ENCODE measurements at places on chromosomes 11 and 22.

- peak; percentile 13 for DNase-seq
These were observed at the start of gene DKK3 for GRCh38 chr11:12007769-12008737. TSS of gene DKK3 (minus strand) at chr11:12008626. CDS start at chr11:12008582, 44 bp downstream.

DNA sequence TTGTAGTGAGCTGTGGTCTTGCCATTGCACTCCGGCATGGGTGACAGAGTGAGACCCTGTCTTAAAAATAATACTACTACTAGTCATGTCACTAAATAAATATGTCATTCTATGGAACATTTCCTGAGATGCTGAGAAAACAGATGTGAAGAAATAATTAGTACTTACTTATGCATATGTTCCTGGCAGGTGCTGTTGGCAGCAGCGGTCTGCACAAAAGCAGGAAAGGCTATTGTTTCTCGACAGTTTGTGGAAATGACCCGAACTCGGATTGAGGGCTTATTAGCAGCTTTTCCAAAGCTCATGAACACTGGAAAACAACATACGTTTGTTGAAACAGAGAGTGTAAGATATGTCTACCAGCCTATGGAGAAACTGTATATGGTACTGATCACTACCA is 8.8 kb downstream of the ARCN1 start:
- no peak for DNase-seq

DNA sequence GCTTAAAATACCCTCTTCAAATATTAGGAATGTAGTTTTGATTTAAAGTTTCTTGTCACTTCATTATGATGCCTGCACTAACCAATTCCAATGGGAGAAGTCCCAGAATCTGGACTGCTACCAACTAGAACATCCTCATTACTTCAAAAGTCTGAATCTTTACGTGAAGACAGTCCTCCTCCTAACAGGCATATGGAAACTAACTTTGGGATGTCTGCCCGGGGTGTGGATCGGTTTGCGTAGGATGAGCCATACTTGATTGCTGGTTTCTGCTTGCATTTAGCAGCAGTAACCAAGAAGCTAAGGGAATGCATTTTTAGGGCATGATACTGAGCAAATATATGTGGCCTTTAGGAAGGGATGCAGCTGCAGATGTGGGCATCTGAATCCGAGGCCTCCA is 177.1 kb downstream of the LRRC4C start:
- no peak for DNase-seq

- DNase-seq, result no peak
These were observed 12.0 kb downstream of the IFITM10 start for GRCh38 chr11:1738380-1738779.

DNA sequence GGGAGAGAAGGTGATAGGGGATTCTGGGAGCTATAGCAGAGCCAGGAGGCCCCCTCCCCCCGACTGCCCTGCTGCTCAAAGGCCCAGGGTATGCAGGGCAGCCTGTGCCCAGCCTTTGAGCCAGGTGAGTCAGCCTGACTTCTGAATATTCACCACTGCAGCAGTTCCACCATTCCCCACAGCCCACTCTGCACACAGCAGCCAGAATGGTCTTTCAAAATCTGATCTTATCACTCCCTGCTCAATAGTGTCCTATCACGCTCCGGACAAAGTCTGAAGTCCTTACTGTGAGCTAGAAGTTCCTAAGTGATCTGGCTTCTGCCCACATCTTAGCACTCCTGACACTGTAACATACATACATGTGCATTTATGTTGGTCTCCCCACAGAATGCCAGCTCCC is 111.7 kb downstream of the BUD13 start:
- DNase-seq, result no peak

DNA sequence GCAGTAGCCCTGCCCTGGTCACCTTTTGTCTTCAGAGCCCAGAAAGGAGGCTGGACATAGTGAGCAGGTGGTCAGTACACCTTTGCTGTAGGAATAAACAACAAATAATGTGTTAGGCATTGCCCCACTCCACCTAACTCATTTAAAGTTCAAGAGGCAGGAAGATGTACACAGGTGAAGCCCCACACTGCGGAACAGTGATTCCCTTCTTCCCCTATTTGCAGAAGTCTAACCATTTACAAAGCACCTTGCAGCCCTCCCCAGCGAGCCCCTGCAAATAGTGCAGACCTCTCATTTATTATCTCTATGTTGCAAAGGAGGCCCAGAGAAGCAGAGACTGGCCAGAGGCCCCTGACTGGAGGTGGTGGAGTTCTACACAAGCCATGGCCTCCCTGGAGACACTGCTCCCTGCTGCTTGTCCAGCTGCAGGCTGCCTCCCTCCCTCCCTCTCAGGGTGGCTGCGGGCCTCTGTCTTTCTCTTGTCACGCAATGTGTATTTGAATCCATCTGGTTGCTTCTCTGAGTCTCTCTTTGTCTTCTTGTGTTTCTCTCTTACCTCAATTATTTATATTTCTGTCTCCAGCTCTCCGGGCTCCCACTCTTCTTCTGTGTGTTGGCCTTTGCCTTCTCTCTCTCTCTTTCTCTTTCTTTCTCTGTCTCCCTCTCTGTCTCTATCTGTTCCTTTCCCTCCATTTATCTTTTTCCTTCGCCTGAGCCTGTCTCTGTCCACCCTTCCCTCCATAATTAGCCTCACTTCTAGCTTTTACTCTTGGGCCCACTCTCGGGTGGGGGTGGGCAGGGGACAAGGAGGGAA is 59.1 kb upstream of the PRDM11 start:
- DNase-seq, result no peak

GRCh38 chr11:126479178-126479930 is 123.9 kb downstream of the ST3GAL4 start:
- no peak for DNase-seq

DNA sequence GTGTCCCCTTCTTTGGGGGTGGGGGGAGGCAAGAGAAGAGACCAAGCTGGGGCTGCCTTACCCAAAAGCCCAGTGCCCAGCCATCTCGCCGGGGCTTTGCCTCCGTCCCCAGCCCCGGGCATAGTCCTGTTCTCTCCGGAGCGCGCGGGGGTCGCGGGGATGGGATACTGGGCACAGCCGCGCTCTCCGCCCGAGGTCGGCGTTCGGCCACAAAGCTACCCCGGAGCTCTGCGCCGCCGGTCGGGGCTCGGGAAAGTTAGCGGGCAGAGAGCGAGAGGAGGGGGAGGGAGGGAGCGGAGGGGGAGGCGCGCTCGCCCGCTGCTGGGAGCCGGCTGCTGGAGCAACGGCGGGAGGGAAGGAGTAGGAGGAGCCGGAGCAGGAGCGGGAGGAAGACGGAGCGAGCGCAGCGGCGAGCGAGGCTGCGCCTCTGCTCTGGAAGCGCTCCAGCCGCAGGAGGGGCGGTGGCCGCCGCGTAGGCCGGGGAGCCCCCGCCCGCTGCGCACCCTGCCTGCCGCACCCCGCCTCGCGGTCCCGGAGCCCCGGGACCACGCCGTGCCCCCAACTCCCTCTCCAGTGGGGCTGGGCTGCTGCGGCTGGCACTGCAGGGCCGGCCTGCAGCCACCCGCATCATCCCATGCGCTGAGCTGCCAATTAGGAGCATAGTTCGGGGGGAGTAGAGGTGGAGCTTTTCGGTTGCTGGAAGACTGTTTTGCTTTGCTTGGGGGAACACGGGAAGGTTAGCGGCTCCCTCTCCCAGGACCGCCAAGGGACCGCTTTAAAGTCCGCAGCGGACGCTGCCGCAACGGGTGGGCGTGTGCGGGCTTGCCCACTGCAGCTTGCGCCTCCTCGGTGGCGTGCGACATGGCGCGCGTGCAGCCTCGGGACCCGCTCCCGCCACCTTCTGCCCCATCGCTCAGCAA is at the start of gene SCN4B:
Gene SCN4B (minus strand): TSS at position 272 of the 920 bp plus-strand sequence. CDS start 150 bp downstream, at position 122.
- DNase-seq, result peak; percentile 19

GRCh38 chr22:40955571-40955970 is 4.4 kb downstream of the RBX1 start:
- no peak for DNase-seq

DNA sequence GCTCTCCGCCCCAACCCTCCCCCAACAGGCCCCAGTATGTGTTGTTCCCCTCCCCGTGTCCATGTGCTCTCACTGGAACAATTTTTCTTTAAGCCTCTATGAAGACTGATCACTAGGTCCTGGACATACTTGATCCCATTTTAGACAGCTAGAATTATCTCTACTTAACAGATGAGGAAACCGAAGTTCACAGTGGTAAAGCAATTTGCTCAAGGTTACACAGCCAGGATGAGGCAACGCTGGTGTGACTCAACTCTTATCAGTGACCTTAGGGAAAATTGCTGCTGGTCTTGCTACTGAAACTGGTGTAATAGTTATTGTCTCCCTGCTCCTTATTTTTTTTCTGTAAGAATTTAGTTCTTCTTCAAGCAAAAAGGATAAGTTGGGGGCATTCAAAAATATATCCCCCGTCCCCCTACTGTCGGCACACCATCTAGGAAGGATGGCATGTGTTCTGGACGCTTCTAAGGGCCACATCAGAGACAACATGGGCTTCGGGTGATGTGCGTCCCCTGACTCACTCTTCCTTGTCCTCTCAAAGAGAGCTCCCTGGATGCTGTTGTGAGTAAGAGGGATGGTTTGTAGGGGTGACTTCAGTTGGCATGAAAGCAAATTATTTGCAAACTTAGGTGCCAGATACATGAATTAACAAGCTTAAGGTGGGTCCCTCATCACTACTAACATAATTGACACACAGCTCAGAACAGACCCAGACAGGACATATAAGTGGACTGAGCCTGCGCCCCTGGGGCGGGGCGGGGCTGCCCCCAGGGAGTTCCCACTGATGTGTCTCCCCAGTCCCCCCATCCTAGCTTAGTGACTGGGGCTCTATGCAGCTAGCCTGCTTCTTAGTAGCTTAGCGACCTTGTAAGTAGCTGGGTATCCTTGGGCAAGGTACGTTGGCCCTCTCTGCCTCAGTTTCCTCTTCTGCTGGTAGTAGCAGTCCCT is 23.6 kb upstream of the ALX4 start:
- DNase-seq, result no peak

DNA sequence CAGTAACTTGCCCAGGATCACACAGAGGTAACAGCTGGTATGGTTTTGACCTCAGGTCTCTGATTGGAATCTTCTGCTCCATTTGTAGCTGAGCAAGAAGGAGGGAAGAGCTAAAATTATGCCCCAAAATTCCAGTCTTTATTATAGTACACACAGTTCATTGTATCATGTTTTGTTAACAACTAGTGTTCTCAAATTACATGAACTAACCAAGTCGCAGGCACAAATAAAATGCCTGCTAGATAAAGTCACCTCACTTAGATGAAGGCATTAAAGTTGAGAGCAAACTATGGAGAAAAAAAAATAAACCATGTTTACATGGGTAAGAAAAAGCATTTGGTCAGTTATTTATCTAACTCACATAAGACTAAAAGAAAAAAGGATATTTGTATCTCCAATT is 58.8 kb downstream of the PDGFD start:
- no peak for DNase-seq

DNA sequence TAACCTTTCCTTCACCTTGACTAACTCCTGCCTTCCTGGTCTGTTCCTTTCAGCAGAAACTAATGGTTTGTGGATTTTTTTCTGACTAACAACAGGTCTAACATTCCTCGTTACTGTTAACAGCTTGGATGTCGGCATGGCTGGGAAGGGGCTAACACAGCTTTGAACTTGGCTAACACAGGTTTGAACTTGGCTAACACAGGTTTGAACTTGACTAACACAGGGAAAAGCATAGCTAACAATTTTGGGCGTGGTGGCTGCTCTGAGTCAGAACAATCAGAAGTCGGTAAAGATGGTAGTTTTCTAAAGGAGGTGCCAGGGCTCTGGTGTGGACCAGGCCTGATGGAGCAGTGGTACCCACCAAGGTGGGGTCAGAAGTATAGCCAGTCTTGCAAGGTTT is 16.1 kb downstream of the MIAT start:
- DNase-seq, result no peak

DNA sequence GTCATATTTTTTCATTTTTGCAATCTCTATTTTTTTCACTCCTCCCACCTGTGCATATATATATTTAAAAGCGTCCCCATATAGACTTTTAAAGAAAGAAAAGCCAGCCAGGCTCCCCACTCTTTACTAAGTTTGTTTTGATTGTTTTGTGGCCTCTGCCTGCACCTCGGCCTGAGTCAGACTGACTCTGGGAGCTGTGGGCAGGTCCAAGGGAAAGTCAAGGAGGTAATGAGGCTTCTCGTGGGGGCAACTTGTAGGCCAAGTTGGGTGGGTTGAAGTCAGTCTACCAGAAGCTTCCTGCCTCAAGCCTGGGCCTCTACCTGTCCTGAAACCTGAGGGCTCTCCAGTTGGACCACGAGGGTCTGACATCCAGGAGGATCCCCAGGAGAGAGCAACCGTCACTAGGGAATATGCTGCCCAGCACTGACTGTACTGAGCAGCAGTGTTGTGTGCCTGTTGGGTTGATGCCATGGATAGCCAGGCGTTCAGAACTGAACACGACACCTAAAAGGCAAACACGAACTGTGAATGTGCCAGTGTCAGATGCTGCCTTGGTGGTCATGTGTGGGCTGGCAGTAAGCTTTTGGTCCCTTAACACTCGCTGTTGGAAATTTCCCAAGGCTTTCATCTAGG is 58.8 kb downstream of the BMAL1 start:
- DNase-seq, result no peak

DNA sequence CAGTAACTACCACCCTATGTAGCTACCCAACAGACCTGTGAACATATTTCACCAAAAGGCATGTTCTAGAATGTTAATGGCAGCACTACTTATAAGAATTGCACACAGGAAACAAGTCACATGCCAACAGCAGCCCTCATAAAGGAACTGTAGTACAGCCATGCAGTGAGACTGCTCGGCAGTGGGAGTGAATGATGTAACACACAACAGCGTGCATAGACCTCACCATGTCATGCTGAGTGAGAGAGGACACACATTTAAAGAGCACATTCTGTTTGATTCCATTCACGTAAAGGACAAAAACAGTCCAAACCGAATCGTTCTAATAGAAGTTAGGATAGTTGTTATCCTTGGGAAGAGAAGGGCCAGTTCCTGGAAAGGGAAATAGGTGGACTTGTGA is 27.2 kb upstream of the KIRREL3 start:
- no peak for DNase-seq

GRCh38 chr11:31408201-31408600 is 38.5 kb downstream of the DNAJC24 start:
- DNase-seq, result no peak

- DNase-seq, result no peak
These were observed 67.7 kb downstream of the BCL2L13 start for GRCh38 chr22:17705951-17706900.

DNA sequence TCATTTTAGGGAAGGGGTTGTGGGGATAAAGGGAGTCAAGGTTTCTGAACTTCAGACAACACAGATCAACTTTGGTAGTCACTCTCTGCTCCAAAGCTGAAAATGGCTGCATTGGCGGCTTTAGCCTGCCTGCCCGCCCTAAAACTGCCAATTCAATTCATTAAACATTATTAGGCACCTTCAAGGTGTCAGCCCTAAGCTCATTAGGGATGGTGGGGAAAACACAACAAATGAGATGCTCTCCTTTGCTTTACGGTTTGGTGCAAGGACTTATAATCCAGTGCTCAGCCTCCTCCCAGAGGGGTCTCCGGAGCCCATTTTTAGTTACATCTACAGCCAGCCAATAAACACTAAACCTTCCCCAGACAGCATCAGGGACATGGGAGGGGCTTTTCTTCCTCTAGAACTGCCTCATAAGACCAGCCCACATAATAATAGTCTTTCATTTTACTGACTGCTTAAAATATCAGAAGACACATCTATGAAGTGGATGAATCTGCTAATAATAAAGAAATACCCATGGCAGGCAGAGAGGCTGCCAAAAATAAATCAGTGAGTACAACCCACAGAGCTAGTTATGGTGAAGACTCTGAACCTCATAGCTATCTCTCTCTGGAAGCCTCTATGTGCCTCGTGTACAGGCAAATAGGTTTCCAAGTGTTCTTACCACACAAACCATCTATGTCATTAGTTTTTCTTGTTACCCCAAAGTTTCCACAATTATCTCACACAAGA is 102.8 kb upstream of the NCAM1 start:
- DNase-seq, result no peak
